CD4-positive, alpha-beta T cell (primary cell): ENCODE measurements at places on chromosomes 7 and 10.

- DNase-seq: peak; percentile 54
These were observed 29.5 kb upstream of the BMS1 start for GRCh38 chr10:42753126-42753506.

- DNase-seq: no peak
These were observed 61.1 kb downstream of the SGCE start for GRCh38 chr7:94594882-94595281.

GRCh38 chr10:14676732-14677131 lies 98.0 kb downstream of the FAM107B start:
- no peak for DNase-seq

DNA sequence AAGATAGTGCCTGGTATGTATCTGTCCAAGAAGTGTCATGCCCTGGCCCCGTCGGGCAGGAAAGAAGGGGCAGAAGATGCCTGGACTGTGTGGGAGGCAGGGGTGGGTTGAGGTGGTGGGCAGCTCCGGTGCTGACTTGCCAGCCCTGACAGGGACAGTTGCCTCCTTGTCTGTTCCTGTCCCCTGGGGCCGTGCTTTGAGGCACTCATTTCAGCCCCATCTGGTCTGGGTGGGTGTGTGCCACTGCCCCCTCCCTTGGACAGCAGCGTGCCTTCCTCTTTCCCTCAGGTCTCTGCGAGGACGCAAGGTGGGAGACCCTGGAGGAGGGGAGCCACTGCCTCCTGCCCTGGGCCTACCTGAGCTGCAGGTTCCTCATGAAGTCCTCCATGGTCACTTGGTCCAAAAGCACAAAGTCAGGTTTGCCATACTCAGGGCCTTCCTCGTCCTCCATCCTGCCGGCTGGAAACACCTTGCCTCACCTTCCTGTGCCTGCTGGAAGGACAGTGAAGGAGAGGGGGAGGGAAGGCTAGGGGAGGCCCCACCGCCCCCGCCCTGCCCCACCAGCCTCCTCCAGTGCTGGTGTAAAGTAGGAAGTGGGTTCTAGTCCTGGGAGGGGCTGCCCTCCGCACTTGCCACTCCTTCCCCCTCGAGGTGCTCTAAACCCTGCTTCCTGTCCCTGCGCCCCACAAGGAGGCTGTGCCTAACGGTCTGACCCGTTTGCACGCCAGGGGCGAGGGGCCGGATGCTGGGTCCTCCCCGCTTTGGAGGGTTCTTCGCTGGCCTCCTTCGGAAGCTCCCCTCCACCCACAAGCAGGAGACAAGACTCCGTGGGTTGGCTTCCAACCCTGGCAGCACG lies at the start of gene MYO1G:
TSS of gene MYO1G (minus strand) at position 505 of the 856 bp plus-strand sequence. CDS start at position 451, 54 bp downstream.
- DNase-seq: peak; percentile 80

GRCh38 chr10:118220346-118220850 lies 121.7 kb downstream of the FAM204A start:
- no peak for DNase-seq

- DNase-seq: no peak
These were observed 15.0 kb upstream of the ENO4 start for GRCh38 chr10:116833986-116834985.

GRCh38 chr7:20786421-20786778 lies 286 bp downstream of the SP8 start:
- no peak for DNase-seq

DNA sequence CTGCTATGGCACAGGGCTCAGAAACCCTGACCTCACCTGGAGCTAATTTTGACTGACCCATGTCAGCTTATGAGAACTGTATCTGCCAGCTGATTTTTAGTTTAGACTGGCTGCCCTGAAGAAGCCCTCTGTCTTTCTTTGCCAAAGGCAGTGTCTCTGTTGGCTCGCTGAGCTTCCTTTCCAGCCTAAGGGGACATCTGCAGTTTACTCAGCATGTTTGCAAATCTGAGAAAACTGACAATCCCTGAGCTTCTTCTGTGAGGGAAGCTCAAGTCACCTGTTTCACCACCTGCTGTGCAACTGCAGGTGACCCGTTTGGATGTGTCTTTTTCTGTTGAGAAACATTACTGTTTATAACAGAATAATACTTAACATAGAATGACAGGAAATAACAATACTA lies 46.0 kb downstream of the PRKAR2B start:
- no peak for DNase-seq

DNA sequence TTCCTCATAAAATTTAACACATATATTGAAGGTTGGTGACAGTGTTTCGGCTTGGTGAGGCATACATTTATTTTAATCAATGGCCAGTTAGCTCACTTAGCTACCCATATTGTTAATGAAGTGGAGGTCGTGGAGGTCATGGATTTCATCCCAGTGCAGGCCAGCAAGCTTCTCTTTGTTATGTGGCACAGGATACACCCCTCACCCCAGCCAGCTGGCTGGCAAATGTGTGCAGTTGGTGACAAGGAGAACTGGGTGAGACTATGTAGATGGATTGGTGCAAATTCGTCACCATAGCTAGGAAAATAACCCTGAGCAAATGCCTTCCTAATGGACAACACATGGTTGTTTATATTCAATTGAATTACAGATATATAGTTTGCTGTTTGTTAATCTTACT lies 50.5 kb upstream of the FOXP2 start:
- no peak for DNase-seq

- DNase-seq: no peak
These were observed at the start of gene MACROH2A2 for GRCh38 chr10:70052462-70053217. TSS of gene MACROH2A2 (plus strand) at chr10:70052846. CDS start at chr10:70075659, 22,813 bp downstream.

GRCh38 chr7:34806831-34807230 lies 148.8 kb downstream of the NPSR1 start:
- DNase-seq: no peak

DNA sequence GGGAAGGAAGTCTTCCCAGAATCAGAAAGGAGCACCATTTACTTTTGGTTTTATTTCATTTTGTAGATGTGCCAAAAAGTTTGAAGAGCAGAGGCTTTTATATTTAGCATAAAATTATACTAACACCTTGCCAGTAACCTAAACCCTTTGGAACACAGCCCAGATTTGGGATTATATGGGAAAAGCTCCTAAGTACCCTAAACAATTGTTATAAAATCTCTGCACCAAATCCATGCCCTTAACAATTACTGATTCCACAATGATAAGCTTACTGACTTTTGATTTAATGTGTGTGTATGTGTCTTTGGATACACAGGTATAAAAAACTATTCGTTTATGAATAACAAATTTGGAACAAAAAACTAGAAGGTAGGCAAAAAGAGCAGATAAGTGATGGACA lies 39.0 kb upstream of the TMEM229A start:
- DNase-seq: no peak
